ENCODE measurements at places on chromosomes 11 and 22. TPM values are rescaled to one million over a fixed set of nuclear protein-coding genes. Genes with fewer than 3 reads are reported as not detected.

Gene ADM
- 25.9 TPM for total RNA-seq

Gene APOBEC3A
- total RNA-seq: 2.8 TPM

Gene OR2AG1
- total RNA-seq: not detected

DNA sequence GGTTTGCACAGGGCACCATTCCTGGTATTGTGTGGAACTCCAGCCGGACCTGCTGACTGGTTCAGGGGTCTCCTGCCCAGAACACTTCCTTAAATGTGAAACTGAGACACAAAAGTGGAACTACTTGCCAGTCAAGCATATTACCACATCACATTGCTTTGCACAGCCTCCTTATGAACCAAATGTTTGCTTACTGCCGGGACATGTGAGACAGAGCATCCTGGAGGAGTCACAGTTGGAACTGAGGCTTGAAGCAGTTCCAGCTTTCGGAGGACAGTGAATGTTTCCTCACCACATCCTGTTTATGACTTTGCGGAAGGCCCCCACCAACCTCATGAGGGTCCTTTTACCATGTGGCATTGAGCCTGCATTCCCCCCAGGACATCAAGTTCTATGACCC is 105.8 kb upstream of the ARHGAP42 start:
- no peak for DNase-seq

GRCh38 chr11:45843158-45843924 is 3.9 kb upstream of the CRY2 start:
- DNase-seq: peak; percentile 93

DNA sequence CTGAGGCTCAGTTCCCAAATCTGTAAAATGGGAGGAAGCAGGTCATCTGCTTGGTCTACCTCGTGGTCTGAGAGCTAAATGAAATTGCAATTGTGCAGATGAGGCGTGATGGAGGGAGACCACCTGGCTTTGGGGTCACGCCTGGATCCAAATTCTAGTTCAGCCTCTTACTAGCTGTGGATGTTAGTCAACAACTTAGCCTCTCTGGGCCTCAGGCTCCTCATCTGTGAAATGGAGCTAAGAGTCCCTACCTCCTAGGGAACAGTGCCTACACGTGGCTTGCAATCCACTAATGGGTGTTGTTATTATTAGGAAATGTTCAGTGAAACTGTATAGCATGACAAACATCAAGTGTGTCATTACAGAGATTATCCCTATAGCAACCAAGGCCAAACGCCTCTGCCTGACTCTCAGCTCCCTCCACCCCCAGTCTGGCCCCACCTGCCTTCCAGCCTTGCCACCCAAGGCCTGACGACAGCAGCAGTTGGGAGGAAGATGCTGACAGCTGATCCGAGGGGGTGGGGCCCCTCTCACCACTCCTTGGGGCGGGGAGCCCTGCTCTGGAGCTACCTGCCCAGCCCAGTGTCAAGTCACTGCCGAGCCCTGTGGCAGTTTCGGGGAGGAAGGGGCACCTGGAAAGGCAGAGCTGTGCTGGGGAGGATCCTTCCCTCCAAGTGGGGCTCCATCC is 1.7 kb upstream of the RHOD start:
- DNase-seq: no peak

GRCh38 chr11:824942-825341 is 2.8 kb upstream of the CRACR2B start:
- DNase-seq: no peak

- DNase-seq: peak; percentile 93
These were observed 2.7 kb upstream of the KRTAP5-6 start for GRCh38 chr11:1694064-1694845.

Gene PKDREJ
- not detected for total RNA-seq

GRCh38 chr11:102220728-102221467 is 96.4 kb upstream of the BIRC3 start:
- DNase-seq: no peak

DNA sequence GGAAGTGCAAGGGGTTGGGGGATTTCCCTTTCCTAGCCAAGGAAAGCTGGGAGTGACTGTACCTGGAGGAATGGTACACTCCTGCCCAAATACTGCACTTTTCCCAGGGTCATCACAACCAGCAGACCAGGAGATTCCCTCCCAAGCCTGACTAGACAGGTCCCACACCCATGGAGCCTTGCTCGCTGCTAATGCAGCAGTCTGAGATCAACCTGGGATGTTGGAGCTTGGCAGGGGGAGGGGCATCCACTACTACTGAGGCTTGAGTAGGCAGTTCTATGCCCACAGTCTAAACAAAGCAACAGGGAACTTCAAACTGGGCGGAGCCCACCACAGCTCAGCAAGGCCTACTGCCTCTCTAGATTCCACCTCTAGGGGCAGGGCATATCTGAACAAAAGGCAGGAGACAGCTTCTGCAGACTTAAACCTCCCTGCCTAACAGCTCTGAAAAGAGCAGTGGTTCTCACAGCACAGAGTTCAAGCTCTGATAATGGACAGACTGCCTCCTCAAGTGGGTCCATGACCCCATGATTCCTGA is 58.5 kb downstream of the SLC22A9 start:
- no peak for DNase-seq
